Eye (tissue), 1 donor: ENCODE measurements at places on chromosomes 3 and 15.

- DNase-seq: no peak
Measured at GRCh38 chr15:31162721-31163510, 61.4 kb upstream of the TRPM1 start.

DNA sequence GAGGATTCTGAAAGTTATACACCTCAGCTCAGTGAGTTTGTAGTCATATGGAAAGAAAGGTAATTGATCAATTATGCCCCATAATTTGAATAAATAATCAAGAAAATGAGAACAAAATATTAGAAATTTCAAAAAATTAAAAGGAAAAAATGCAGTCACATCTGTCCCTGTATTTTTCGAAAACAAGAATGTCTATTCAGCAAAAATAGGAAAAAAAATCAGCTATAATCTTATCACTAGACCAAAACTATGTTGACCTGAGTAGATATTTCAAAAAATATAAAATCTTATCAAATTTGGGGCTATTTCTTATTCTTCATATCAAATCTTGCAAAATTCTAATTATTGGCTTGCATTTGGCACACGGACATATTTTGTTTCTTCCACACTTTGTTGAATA lies 501.2 kb upstream of the CNTN3 start:
- DNase-seq: no peak

- DNase-seq: no peak
Measured at GRCh38 chr3:57911593-57911992, 96.6 kb upstream of the FLNB start.

DNA sequence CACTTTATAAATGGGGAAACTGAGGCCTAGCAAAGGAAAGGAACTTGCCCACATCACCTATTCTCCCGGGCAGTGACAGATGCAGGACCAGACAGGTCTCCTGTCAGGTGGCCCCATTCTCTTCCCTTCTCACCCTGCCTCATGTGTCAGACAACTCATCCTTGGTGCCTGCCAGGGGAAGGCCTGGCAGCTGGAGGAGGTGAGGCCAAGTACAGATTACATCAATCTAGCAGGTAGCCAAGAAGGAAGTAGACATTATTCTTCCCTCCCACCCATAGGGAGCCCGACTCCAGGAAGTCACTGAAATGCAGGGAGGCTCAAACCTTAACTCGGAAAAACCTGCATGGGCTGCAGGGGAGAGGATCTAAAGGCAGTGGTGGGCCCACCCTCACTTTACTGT lies 39.6 kb downstream of the DAPK2 start:
- no peak for DNase-seq

DNA sequence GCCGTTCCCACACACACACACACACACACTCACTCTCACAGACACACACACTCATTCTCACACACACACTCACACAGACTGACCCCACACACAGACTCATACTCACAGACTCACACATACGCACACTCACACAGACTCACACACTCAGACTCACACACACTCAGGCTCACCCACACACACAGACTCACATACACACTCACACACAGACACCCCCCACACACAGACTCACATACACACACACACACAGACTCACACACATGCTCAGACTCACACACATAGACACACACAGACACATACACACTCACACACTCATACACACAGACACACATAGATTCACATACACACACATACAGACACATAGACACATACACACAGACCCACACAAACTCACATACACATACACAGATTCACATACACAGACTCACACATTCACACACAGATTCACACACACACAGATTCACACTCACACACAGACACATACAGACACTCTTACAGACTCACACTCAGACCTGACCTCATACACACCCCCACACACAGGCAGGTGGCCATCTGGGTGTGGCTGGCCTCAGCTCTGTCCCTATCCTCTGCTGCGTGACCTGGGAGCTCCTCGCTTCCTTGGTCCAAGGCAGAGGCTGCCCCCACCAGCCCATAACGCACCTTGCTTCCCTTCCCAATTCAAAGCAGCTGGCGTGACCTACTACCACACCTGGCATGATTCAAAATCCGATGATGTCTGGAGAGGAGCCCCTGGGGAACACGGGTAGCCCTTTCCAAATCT lies 1.9 kb downstream of the C3orf22 start:
- no peak for DNase-seq

DNA sequence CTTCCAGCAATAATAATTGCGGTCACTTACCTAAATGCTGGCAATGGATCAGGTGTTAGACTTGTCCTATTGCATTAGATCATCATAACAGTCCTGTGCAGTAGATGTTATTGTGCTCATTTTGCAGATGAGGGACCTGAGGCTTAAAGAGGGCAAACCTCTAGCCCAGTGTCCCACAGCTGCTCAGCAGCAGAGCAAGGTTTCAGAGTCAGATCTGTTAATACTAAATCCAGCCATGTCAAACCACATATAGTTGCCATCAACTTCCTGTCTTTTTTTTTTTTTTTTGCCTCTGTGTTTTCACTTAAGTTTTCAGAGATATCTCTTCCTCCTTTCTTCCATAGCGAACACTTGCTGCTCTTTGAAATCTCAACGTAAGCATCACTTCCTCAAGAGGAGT lies 12.1 kb downstream of the FEZF2 start:
- no peak for DNase-seq
